EH (cell line): ENCODE measurements at places on chromosomes 1 and 21.

DNA sequence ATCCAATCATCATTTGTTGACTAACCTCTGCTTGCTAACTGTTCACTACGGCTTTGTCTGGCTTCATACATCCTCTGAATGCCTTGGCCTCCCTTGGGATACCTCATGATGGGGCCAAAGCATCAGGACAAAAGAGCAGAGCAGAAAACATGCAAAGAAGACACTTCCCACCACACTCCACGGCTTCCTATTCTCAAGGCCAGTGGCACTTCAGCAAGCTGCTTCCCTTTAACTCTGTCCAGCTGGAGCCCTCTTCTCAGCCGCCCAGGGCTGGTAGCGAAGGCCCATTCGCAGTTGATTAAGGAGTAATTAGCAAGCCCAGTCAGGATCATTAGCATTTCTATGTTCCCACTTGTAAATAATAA, 224.3 kb upstream of the FGGY start:
- peak; percentile 20 for DNase-seq

- DNase-seq, result peak; percentile 79
These were observed 41.9 kb downstream of the CD34 start for GRCh38 chr1:207868774-207869721.

- DNase-seq, result no peak
These were observed 4.3 kb upstream of the TEDDM1 start for GRCh38 chr1:182404781-182405180.

DNA sequence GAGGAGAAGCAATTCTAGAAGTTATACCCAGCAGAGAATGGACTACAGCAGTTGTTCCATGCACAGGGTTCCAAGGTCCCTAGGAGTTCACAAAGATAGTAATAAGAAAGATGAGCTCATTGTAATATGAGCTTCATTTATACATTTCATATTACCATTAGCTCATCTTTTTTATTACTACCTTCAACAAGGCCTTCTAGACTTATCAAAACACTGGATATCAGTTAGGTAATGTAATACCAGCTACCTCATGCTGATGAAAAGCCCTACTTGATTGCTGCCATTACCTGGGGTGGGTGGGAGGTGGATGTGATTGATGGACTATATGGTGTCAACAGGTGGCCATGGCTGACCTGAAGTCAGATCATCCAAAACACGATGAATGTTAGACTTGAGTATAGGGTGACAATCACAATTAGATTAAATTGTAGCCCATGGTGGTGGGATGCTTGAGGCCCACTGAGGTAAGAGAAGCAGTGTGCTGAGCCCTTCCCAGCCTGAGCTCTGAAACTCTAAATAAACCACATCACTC, 34.1 kb downstream of the SPATA46 start:
- DNase-seq, result no peak

DNA sequence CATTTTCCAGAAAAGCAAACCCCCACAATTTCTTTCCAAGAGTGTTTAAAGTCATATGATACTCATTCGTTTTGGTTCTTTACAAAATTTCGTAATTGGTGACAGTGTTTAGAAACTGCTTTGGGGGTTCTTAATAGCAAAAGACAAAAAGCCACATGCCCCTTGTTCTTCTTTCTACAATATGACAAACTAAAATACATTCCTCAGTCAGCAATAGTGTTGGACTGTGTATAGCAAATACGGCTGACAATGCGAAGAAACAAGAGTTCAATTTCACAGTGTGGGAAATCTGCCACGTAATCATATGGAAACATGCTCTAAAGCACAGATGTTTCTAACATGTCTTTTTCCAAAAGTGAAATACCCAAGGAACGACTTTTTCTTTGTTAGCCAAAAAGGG, 7.6 kb upstream of the IFNAR1 start:
- no peak for DNase-seq

DNA sequence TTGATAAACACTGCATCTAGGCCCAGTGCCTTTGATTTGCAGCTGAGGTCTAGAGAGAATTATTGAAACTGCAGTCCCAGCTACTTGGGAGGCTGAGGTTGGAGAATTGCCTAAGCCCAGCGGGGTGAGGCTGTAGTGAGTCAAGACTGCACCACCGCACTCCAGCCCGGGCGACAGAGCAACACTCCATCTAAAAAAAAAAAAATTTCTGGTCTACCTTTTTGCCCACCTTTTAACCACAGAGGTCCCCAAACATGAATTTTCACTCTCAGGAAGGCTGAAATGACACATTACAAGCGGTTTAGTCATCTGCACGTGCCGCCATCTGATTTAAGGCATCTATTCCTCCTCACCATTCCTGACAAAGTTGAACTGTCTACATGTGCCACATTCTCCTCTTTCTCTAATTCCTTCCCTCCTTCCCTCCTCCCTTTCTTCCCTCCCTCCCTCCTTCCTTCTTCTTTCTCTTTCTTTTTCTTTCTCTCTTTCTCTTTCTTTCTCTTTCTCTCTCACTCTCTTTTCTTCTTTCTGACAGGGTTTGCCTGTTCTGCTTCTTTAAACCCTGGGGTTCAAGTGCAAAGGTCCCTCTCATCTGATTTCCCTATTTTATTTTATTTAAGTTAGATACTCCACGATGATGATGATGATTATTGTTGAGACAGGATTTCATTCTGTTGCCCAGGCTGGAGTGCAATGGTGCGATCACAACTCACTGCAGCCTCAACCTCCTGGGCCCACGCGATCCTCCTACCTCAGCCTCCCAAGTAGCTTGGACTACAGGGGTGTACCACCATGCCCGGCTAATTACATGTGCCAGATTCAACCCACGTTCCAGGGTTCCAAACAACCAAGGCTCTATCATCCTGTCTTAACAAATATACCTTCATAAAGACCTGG, 3.0 kb upstream of the SOD1 start:
- no peak for DNase-seq

- no peak for DNase-seq
These were observed 132.3 kb downstream of the BEND5 start for GRCh38 chr1:48644190-48644900.

DNA sequence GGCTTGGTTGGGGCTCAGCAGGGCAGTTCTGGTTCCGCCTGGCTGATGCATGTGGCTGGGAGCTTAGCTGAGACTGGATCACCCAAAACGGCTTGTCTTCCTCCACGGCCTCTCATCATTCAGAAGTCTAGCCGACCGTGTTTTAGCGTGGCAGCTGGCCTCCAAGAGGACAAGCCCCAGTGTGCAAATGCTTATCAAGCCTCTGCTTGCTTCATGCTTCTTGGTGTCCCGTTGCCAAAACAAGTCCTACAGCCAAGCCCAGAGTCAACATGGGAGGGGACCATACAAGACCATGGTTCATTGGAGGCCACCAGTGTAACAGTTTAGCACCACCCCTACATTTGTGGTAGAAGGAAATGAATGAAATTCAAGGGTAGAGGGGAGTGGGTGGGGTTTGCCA, 10.5 kb upstream of the KDF1 start:
- no peak for DNase-seq

DNA sequence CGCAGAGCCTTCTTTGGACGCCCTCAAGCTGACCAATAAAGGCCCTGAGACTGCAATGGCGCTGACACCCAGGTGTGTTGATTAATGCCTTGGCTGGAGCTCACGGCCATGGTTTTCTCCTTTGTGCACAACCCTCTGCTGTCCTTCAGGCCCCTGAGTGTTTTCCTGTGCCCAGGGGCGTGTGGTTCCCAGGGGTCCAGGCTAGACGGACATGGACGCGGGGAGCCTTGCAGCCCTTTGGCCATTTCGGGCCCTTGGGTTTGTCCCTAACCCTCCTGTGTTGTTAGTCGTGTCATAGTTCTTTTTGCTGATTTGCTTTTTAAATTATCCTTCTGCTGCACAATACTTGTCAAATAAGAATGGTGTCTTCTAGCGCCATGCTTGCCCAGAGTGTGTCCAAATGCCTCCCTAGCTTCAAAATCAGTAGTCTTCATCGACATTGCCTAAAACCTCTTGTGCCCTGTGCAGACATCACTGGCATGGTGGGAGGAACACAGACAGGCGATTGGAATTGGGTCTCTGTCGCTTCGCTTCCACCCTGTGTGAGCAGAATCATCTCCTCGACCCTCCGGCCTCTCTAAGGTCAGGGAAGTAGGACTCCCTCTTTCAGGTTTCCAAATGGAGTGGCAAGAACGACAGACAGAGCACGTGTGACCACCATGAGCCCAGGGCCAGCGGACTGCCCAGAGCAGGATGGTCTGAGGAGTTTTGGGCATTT, 1.9 kb downstream of the KRTAP10-4 start:
- no peak for DNase-seq

- no peak for DNase-seq
These were observed 32.7 kb upstream of the POFUT2 start for GRCh38 chr21:45320261-45321025.

DNA sequence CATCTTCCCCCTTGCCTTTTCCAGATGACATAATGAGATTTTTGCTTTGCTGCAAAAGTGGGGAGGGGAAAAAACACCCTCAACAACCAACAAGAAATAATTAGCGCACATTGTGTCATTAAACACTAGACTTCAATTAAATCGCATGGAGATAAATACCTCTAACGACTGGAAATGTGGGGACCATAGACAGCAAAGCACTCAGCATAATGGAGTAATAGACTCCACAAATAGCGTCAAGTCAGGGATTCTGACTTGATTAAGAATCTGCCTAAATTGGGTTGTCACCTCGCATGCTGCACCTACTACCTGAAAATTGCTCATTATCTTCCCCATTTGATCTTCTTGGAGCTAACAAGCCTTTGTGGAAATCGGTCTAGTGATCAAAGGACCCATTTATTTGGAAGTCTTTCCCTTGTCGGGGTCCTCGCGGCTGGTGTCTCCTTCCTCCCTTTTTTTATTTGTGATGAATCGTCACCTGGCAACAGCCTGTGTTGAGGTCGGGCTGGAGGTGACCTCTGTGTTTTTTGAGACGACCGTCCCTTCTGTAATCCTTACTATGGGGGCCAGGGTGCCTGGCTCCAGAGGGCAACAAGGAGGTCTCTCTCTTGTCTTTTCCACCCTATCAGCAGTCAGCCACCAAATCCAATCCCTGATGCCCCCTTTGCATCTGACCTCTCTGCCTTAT, 75.3 kb upstream of the IGSF21 start:
- DNase-seq, result no peak

- no peak for DNase-seq
These were observed 165.4 kb downstream of the ADSS2 start for GRCh38 chr1:244286341-244286740.
